ENCODE measurements at places on chromosomes 2 and 18. TPM values are rescaled to one million over a fixed set of nuclear protein-coding genes. Genes with fewer than 3 reads are reported as not detected.

DNA sequence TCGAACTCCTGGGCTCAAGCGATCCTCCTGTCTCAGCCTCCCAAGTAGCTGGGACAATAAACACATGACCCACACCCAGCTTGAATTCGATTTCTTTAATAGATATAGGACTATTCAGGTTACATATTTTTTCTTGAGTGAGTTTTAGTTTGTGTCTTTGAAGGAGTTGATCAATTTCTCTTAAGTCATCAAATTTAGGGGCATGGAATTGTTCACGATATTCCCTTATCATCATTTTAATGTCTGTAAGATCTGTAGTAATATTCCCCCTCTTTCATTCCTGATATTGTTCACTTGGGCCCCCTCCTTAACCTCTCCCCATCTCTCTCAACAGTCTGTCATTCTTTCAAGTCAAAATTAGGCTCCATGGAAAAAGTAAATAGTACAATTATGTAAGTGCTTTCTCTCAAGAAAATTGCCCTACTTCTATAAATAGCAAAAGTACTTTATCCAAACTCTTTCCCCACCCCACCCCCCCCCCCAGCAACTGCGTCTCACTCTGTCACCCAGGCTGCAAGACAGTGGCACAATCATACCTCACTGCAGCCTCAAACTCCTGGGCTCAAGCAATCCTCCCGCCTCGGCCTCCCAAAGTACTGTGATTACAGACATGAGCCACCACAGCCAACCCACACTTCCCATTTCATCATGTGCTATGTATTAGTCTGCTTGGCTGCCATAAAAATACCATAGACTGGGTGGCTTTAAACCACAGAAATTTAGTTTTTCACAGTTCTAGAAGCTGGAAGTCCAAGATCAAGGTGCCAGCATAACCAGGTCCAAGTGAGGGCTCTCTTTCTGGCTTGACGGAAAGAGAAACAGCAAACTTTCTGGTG lies 20.1 kb downstream of the WDR33 start:
- no peak for DNase-seq

GRCh38 chr2:232447638-232448303 lies 8.2 kb upstream of the ALPI start:
- no peak for DNase-seq

- no peak for DNase-seq
Measured at GRCh38 chr2:112646102-112646719, 472 bp downstream of the SLC20A1 start.

DNA sequence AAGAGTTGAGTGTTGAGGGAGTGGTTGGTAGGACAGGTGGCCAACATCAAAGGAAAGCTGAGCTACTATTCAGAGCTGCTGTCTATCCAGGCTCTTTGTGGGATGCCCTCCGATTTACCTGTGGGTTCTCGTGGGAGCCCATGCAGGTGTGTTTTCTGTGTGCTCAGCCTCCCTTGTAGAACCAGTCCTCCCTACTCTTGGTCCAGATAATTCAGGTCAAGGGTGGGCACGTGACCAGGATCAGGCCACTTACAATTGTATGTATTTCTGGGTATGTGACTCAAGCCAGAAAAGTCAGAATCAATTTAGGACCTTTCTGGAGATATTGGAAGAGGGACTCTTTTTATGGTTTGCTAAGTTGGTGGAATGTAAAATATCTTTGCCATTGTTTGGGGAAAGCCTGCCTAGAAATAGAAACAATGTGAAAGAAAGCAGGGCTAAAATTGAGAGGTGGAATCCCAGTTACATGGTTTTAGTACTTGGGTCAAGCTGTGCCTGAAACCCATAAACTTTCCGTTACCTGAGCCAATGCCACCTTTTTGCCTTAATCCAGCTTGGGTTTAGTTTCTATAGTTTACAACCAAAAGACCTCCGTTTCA lies 93.2 kb downstream of the PDCL3 start:
- no peak for DNase-seq

- DNase-seq = no peak
Measured at GRCh38 chr2:147366279-147366678, 478.6 kb upstream of the ACVR2A start.

- DNase-seq = no peak
Measured at GRCh38 chr18:53566626-53567025, 657.8 kb downstream of the MBD2 start.

GRCh38 chr18:24809173-24809950 lies 348.9 kb downstream of the HRH4 start:
- no peak for DNase-seq

DNA sequence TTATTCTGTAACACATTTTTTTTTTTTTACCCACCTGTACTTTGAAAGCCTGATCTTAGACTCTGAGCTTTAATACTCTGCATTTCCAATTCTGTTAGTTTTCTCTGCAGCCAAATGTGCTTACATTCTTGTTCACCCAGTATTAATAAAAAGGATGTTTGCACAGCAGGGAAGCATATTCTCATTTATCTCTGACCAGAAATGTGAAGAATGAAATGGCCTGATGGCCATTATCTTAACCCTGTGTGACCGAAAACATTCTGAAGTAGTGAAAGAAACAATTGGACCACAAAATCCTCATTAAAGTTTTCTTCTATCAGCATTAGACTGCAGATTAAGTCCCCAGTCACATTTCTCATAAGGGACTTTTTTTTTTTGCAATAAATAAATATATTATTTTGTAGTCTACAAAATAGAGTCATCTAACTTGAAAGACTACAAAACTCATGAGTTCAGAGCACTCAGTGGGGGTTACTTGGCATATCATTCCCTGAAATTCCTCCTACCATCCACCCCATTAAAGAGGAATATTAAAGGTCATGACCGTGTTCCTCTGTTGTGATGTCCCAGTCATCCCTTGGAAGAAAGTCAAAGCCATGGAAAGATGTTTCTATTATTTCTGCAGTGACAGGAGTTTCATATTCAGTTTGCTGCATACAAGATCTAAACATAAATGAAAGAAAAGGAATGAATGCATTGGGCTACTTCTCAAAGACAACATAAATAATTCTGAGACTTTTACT lies 364.4 kb downstream of the RND3 start:
- DNase-seq = no peak

GRCh38 chr2:39121523-39122063 lies 742 bp upstream of the SOS1 start:
- DNase-seq = no peak

DNA sequence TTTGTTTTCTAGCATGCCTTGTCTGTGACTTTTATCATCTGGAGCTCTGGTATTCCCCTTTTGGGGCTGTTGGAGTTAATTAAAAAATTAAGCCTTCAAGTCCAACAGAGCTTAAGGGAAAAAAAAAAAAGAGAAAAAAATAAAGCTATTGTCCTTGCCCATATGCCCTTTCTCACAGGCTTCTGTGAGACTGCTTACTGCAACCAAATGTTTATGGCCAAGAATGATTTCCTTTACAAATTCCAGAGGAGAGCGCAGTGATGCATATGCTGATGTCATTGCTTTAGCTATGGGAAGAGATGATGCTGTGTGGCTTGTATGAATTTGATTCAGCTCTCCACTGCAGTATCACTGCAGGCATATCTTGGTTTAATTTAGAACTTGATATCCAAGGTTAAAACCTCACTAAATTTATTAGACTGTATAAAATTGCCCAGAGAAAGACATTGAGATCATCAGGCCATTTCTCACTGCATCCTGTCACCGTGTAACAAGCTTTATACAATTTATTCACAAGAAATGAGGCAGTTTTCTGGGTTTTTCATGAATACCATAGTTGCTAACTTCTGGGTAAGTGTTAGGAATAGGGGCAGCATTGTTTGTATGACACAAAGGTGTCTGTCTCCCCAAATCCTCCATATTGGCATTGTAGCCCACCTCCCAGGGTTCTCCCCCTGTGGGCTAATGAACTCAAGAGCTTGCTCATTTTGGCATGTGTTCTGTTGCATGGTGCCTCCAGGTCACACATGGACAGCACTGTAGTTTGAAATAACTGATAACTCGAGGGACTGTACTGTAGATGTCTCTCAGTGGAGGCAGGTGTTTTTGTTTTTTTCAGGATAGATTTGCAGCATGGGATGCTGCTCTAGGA lies 85.0 kb downstream of the TANC1 start:
- no peak for DNase-seq

DNA sequence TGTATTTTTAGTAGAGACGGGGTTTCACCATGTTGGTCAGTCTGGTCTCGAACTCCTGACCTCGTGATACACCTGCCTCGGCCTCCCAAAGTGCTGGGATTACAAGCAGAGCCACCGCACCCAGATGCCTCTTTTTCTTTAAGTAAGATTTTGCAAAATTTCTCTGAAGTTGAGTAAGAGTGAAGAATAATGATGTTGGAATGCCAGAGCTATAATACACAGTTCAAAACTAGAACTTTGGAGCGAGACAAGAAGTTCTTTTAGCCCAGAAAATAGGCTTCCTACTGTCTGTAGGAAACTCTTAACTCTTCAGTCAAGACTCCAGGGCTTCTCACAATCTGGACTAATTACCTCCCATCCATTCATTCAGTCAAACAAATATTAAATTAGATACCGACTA lies 51.4 kb downstream of the MARCHF4 start:
- DNase-seq = no peak

GRCh38 chr2:5290900-5291546 lies 401.2 kb upstream of the SOX11 start:
- DNase-seq = no peak

GRCh38 chr18:49238433-49239042 lies 221.9 kb downstream of the DYM start:
- no peak for DNase-seq

- DNase-seq = no peak
Measured at GRCh38 chr2:222424729-222425671, 657 bp downstream of the SGPP2 start.

- DNase-seq = no peak
Measured at GRCh38 chr18:37305066-37305465, 260.5 kb downstream of the CELF4 start.

DNA sequence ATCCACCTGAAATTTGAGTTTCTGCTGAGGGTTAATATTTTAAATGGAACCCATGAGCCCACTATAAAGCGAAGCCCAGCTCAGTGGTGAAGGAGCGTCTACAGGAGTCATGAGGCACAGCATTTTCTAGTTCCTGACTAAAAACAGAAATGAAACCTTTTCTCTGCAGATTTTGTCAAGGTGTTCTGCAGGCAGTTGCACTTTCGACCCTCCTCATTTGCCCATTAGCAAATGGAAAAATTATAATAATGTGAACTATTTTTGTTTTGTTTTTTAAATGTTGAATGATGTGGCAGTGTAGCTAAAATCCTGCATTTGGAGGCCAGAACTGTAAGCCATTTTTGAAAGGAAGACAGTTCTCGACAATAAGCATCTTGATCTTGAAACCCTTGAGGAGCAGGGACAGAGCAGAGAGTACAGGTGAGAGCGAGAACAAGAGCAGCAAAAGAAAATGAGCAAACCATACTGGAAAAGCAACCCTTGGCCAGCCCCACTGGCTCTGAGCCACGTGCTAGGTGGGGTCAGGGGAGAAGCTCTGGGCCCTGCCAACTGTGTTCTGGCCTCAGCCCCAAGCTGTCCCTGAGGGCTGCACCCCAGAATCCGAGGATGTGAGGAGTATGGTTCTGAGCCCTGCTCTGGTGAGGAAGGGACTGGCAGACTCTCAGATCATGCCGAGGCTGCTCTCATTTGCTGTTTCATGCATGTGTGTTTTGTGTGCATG lies 26.4 kb upstream of the COPS8 start:
- no peak for DNase-seq

GRCh38 chr18:75183524-75183923 lies 25.4 kb downstream of the PTGR3 start:
- no peak for DNase-seq

GRCh38 chr2:241868661-241869081 lies 858 bp upstream of the RTP5 start:
- no peak for DNase-seq

DNA sequence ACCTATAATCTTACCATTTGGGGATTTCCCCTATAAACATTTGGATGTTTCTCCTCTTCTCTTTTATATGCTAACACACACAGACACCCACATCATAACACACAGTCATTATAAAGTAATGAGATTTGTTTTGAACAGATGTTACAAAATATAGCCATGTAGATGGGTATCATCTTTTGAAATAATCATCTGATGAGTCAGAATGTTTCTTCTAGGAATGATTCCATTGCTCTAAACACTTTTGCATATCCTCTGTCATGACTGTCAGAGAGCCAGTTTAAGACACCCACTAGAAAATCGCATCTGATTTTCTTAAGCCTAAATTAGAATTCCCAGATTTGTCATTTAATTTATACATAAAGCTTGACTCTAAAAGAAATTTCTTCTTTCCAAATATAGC lies 442.6 kb downstream of the CMPK2 start:
- DNase-seq = no peak

- DNase-seq = no peak
Measured at GRCh38 chr2:179470089-179470488, 205.5 kb upstream of the SESTD1 start.

DNA sequence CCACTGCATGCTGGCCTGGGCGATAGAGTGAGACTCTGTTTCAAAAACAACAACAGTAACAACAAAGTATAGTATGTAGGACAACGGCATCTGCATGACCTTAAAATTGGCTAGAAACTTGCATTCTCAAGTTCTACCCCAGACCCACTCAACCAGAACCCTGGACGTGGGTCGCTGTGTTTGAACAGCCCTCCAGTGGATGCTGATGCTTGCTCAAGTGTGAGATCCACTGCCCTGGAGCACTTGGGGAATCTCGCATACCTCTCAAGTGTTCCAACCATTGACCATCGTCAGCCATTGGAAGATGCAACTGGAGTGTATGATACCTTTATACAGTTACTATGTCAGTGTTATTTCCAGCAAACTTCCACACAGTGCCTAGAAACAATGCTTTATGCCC lies 435.9 kb downstream of the DCDC2C start:
- no peak for DNase-seq

GRCh38 chr2:127593228-127594115 lies 52.5 kb upstream of the GPR17 start:
- DNase-seq = no peak

GRCh38 chr2:98608962-98609604 lies 694 bp downstream of the UNC50 start:
- no peak for DNase-seq

The CCL20 gene
- polyA plus RNA-seq = 1.5 TPM

The C2orf80 gene
- polyA plus RNA-seq = not detected

The ASB1 gene
- polyA plus RNA-seq = 24.7 TPM

The CDH7 gene
- 0.04 TPM for polyA plus RNA-seq

The CAPG gene
- 76.0 TPM for polyA plus RNA-seq

The CPLX4 gene
- polyA plus RNA-seq = not detected
